Stimulated activated CD8-positive, alpha-beta memory T cell treated with anti-CD3 and anti-CD28 coated beads, Interleukin-2, amount 100 ng/mL, for 1 hour (primary cell): ENCODE measurements at places on chromosomes 5 and 9.

- DNase-seq = no peak
These were observed 39.6 kb upstream of the DMXL1 start for GRCh38 chr5:119031011-119031886.

DNA sequence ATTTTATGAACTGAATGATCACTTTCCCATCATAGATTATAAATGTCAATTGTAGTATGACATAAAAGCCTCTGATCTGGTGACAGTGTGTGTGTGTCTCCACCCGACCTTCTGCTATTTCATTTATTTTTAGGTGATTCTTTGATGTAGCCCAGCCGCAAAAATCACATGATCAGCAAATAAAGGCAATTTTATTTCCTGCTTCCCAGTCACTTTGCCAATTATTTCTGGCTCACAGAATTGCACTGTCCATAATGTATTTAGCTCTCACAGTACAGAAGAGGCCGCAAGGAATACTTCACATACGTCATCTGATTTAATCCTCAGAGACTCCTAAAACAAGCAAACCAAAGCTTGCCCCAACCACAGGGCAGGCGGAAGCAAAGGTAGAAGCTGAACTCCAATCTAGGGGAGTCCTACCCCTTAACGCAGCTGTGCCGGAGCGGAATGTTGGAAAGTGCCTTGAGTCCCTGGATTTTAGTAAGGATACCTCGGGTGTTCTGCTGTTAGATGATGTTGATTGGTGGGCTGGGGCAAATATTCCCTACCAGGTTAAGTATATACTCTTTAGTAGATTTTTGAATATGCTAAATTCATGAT lies 384.0 kb upstream of the IRX4 start:
- no peak for DNase-seq

DNA sequence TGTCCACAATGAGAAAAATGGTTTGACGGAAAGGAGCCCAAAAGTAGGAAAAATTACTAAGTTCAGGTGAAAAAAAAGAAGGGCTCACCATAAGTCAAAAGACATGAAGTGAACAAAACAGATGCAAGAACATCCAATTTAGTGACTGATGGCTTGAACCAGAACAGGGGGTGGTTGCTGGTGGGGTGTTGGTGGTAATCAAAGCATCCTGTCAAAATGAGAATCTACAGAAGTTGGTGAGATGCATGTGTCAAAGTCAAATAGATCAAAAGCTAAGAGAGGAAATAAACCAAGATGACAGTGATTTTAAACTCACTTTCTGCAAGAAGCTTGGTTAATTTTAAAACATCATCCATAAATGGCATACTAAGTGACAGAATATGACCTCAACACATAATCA lies 117.4 kb downstream of the MLLT3 start:
- DNase-seq = no peak

DNA sequence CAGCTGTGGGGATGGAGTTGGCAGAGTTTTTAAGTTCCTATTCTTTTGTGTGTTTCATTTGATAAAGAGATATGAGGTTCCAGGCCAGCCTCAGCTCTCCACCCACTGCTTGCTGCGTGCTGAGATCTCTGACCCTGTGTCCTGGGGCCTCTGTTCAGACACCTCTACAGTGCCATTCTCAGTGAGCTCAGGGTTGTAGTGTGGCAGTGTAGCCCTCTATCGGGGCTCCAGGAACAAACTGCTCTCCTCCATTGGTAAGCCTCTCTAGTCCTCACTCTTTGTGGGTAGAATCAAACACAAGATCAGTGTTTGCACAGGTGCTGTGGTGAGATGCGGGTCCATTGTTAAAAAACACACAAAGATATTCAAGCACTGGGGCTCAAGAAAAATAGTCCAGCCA lies 386.6 kb upstream of the RPS23 start:
- DNase-seq = no peak

DNA sequence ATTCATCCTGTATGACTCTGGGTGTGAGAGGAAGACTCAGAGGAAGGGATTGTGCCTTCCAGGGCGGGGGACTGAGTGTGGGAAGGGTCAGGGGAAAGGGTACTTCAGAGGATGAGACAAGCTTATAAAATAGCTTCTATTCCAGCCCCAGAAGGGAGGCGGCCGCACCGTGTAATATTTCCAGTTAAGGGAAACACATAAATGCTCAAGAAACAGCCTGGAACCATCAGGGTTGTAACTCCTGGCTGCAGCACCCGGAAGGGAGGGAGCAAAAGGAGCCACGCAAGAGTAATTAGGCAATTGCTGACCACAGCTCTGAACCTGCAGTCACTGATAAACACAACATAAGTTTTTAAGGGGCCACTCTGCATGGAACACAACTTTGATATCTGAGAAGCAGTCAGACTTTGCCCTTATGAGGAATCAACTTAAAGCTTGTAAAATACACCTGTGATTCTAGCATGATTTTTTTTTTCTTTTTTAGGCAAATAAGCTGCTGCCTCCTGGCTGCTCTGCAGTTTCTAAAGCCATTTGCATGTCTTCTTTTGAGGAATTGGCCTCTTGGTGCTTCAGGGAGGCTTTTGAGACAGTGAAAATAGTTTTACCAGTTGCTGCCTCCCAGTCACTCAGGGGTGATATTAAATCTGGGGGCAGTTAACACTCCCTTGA lies 382.7 kb downstream of the ENC1 start:
- DNase-seq = no peak

DNA sequence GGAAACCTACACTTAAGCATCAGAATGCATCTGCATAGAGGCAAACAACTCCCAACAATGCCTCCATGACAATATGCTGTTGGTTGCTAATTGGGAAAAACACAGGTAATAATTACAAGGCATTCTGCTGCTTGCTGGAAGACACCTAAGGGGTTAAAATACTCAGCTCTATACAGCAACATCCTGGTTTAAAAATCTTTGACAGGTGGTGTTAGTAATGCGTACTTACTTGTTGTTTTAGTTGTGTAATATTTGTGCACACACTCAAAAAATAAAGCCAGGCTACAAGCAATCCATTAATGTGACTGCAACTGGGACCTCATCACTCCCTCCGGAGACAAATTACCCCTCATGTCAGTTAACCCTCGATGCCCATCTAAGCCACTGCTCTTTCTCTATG lies 126.3 kb upstream of the ELL2 start:
- DNase-seq = no peak

DNA sequence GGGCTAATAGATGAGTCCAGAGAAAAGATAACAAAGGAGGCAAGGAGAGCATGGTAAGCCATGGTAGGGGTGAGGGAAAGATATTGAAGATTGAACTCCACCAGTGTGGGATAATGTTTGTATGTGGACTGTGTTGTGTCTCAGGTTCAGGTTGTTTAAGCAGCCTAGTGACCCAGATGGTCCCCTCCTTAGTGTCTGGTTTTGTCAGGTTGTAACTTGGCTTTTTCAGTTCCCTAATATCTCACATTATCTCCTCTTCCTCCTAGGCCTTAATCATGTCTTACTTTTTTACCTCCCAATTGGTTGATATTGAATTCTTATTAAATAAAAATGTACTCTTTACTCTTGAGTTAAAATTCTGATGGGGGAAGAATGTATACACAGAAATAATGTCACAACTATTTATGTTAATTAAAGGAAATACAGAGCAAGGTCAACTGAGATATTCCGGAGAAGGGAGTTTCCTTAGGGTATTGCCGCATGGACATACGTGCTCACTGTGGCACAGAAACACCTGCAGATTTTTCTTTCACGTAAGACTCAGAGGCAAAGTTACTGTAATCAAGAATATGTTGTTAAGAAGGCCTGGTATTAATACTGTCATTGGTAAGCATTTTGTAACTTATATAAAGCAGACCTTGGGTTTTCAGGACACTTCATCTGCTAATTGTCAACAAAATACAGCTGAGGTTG lies 23.4 kb upstream of the SH3GL2 start:
- DNase-seq = no peak

DNA sequence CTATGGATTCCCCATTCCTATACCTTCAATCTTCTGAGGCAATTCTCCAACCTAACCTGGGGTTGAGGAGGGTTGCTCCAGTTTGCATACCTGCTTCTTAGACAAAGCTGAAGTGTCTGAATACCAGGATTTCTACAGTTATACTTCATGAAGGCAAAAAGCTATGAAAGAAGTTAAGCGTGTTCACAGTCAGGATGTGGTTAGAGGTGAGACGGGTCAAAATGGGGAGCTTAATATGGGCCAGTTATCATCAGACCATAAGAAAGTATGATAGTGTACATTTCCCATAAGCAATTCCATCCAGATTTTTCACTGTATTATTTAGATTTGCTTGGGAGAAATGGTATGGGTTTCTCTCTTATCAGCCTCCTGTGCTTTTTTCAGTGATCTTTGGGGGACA lies 156.9 kb upstream of the FER start:
- no peak for DNase-seq

DNA sequence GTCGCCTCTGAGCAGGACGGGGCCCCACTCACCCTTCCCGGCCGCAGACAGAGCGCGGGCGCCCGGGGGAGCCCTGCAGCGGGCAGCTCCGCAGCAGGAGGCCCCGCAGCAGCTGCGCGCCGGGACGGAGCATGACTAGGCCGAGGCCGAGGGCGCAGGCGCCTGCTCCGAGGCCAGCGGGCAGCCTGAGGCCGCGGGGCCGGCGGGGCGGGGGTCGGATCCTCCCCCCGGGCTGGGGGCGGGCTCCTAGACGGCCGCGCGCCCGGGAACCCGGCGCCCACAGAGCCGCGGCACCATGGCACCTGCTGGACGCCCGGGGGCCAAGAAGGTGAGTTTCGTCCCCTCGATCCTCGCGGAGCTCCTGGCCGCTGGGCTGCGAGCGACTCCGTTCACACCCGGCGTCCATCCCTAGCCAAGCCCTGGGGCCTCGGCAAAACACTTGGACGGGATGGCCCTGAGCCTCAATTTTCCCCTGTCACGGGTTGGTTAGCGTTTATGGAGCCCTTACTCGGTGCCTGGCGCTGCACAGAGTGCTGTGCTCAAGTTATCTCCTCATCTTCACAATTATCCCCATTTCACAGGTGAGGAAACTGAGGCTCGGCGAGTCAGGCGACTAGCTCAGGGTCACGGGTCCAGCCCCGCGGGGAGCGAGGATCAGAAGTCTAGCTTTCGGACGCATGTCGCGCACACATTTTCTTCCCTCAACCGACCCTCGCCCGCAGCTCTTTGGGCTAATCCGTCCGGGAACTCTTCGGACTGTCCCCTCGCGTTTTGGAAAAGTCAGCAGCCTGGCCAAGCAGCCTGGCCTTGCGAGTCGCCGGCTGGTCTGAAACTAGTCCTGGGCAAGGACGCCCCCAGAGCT lies at the start of the genes BHMT2 and DMGDH:
Gene BHMT2, plus strand, starts transcription at position 280 of the 862 bp plus-strand sequence. Its CDS starts 16 bp downstream, at position 296.
Gene DMGDH, minus strand, starts transcription at position 187 of the 862 bp plus-strand sequence. Its CDS starts 54 bp downstream, at position 133.
- DNase-seq = no peak

- no peak for DNase-seq
These were observed 89.3 kb downstream of the COL5A1 start for GRCh38 chr9:134730761-134731496.

DNA sequence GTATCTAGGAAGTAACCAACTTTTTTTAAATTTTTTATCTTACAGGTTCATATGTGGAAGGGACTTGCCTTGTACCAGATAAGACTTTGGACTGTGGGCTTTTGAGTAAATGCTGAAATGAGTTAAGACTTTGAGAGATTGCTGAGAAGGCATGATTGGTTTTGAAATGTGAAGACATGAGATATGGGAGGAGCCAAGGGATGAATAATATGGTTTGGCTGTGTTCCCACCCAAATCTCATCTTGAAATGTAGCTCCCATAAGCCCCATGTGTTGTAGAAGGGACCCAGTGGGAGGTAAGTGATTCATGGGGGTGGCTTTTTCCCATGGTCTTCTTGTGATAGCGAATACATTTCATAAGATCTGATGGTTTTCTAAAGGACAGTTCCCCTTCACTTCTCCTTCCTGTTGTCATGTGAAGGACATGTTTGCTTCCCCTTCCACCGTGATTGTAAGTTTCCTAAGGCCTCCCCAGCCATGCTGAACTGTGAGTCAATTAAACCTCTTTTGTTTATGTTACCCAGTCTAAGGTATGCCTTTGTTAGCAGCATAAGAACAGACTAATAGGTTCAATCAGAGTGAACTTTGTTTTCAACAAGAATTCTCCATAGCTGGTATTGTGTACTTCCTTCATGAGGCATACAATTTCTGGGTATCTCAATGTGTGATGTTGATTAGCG lies 535.6 kb upstream of the MEF2C start:
- no peak for DNase-seq

DNA sequence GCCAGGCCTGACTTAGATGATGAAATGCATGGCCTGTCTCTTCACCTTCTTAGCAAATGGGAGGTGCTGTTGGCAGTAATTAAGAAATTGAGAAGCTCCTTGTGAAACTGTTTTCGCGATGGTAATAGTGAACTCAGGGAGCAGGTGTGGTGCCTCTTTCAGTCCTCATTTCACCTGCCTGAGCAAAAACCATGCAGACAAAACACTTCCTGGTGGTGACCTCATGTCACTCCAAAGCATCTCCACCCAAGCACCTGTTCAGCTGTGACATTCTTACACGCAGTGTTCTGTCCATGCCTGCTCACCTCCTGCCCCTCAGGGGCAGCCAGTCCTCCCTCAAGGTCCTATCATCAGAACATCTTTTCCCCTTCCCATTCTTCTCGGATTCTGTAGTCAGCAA lies 146.5 kb downstream of the CD180 start:
- DNase-seq = no peak

DNA sequence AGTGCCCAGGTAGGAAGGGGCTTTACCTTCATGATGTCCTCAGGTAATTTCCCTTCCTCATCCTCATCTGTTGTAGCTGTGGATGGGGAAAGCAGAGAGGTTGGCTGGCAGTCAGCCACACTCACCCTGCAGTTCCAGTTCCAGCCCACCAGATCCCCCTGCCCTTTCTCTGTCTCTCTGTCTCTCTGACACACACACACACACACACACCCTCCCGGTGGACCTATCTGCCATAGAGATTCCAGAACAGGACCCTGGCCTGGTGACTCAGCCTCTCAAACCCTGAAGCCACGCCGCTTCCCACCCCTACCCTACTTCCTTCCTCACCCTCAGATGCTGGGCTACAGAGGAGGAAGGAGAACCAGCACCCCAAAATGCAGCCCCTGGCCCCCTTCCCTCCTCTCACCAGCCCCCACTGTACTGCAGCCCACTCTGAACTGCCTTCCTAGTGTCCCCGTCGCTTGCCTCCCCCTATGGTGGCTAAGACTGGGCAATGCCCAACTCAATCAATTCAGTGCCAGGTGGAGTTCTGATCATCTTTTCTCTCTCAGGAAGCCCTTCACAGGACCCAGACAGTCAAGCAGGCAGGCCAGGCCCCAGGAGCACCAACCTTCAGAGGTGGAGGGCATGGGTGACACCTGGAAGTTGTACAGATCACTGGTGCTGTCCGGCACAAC lies 4.8 kb downstream of the IRF1 start:
- no peak for DNase-seq

DNA sequence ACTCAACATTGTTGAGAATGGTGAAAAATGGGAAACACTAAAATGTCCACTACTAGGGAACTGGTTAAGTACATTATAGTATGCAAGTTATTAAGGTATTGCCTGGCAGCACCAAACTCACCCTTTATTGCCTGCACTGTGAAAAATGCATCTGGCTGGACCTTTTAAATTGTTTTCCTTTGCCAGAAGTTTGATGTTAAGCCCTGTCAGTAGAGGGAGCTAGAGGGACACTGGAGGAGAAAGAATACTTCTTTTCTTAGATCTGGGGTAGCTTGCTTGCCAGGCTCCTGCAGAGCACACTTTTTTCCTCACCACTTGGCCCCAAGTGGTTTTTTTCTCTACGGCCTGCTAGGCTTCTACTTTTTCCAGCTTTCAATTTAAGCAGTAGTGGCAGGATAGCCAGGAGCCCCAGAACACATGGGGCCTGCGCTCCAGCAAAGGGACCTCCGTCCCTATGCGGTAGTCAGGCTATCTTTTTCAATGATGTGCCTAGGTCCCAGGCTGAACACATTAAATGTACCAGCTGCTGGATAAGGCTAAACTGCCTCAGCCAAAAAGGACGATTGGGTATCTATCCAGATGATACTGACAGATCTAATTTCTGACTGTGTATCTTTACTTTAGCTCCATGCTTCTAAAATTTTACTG lies 8.0 kb upstream of the HABP4 start:
- DNase-seq = no peak

- DNase-seq = no peak
These were observed 20.2 kb upstream of the RPL26L1 start for GRCh38 chr5:172939071-172939470.
